ENCODE measurements at places on chromosomes 2 and 18.

DNA sequence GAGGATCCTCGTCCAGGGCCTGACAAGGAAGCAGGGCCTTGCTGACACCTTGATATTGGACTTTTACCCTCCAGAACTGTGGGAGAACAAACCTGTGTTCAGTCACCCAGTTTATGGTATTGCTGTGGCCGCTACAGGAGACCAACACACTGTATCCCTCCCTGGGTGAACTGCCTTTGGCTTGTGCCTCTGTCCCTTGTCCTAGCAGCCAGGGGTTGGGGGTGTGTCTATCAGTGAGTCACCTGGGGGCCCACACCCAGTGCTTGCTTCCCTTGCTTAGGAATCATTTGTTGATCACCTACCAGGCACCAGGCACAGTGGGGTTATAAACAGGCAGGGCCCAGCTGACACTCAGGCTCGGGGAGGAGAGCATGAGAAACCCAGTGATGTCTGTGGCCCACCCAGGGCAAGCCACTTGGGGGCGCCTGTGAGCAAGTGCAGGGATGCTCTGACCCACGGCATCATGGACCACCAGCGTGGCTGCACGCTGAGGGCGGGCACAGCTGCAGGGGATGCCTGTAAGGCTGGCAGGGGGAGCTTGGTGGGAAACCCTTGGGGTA lies 17.1 kb downstream of the TMEM185B start:
- no peak for DNase-seq

DNA sequence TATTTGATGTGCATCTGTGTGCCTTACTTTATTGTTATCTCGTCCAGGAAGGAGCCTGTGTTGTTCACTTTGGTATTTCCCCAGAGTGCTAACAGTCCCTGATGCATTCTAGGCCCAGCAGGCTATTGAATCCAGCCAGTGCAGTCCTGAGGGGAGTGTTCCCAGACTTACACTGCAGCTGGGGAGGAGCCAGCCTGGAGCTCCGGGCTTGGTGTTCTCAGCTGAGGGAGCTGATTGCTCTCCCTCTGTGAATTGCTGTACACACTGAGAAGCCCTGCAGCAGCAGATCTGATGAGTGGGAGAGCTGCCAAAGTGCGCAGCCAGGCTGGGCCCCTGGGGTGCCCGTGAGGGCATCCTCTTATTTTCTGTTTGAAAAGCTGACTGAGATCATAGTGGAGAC lies 159.2 kb downstream of the GALNT3 start:
- DNase-seq, result no peak

DNA sequence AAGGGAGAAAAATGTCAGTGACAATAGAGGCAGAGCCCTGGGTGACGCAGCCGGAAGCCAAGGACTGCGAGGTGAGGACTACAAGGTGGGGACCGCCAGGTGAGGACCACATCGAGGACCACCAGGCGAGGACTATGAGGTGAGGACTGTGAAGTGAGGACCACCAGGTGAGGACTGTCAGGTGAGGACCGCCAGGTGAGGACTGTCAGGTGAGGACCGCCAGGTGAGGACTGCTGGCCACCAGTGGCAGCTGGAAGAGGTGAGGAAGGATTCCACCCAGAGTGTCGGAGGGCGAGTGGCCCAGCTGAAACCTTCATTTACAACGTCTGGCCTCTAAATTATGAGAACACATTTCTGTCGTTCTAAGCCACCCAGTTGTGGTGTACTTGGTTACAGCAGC lies 41.6 kb downstream of the CYB5A start:
- no peak for DNase-seq

GRCh38 chr2:44740678-44741077 lies 200.8 kb upstream of the SIX3 start:
- DNase-seq, result no peak

DNA sequence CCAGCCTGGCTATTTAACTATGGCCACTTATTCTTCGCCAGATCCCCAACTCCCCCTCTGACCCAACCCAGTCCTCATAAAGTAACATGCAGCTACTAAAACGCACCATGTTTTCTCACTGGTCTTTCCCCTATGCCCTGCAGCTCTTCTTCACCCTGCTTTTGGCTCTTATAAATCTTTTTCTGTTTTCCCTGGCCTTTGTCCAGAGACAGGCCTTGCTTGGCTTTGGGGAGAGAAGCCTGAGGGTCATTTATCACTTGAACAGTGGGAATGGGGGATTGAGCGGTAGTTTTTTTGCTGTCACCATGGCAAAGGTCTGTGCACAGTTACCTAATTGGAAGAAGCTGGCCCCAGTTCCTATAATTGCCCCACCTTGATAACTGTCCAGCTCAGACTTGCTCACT lies 202.9 kb upstream of the NT5C1B start:
- DNase-seq, result no peak

GRCh38 chr2:26745609-26746327 lies 18.3 kb upstream of the SLC35F6 start:
- DNase-seq, result peak; percentile 68

GRCh38 chr2:21793461-21793860 lies 669.7 kb downstream of the TDRD15 start:
- no peak for DNase-seq

DNA sequence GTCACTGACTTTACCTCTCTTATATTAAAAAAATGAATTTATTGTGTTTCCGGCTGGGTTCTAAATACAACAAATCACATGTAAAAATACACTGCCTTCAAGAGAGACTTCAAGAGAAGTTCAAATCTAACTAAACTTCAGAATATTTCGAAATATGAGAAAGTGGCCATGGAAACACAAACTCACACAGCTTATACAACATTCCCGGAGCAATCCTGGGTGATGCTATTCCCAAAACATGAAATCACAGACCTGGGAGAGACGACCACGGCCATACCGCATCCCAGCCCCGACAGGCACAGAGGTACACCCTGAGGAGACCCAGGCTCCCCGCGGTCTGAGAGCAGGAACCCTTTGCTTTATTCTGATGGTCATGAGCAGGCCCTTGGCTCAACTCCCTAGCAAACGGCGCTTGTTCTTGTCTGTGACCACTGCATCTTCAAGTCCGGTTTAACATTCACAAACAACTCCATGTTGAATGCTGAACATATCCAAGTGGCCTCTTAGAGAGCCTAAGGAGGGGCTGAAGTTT lies 185.4 kb upstream of the REV1 start:
- no peak for DNase-seq

DNA sequence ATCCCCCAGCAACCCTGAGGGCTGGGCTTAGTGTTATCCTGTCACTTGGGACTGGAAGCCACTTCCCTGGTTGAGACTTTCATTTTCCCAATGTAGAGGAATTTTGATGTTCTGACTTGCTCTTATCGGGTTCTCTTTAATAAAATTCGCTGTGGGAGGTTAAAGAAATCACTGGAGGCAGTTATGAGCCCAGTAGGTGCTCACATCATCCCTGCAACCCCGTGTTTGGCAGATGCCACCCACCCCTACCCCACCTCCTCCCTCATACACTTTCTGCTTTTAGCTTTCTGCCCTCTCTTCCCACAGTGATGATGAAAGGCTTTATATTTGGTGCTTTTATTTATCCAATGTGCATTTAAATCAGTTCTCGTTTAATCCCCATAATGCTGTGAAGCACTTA lies 106.6 kb downstream of the MAPK4 start:
- no peak for DNase-seq

DNA sequence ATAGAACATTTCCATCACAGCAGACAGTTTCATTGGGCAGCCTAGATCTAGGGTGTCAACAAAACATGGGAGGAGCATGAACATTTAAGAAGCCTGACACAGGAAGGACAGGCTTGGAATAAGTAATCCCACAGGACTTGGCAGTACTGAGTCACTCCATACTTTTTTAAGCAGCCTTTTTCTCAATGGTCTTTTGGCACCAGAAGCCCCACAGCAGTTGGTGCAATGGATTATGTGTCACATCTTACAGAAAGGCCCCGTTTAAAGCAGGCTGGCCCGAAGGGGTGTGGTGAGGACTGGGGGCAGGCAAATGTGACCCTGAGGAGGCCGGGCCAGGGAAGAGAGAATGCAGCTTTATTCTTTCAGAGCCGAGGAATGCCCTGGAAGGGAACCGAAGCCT lies 26.6 kb downstream of the SPTBN1 start:
- no peak for DNase-seq

Data from effector memory CD8-positive, alpha-beta T cell (primary cell).